ENCODE measurements at places on chromosomes 1 and 21.

- DNase-seq: no peak
These were observed 4.7 kb downstream of the PGBD2 start for GRCh38 chr1:248910761-248911160.

DNA sequence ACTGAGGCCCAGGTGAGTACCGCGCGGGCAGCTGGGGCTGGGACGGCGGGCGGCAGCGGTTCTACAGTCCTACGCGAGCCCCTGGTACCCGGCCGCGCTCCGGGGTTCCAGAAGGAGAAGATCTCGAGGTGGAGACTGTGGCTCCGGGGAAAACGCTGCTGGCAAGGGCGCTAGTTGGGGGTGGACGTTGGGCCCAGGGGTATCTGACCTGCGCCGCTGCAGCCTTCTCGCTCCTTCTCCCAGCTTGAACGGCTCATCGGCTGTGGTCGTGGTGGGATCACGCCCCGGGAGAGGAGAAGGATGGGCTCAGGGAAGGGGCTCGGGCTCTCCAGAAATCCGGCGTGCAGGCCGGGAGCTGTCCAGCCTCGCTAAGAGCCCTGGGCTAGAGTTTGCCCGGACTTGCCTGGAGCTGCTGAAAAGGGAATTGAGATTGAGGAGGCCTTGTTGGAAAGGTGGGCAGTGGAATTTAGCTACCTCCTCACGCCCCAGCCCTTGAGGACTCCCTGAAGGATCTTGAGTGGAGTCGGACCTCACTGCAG lies 1.1 kb upstream of the POU3F1 start:
- no peak for DNase-seq

- no peak for DNase-seq
These were observed 8.9 kb downstream of the VSIG8 start for GRCh38 chr1:159853417-159854115.

GRCh38 chr1:92864131-92864530 lies 32.3 kb downstream of the RPL5 start:
- no peak for DNase-seq

- no peak for DNase-seq
These were observed 23.3 kb upstream of the ZNF326 start for GRCh38 chr1:89971600-89971999.

DNA sequence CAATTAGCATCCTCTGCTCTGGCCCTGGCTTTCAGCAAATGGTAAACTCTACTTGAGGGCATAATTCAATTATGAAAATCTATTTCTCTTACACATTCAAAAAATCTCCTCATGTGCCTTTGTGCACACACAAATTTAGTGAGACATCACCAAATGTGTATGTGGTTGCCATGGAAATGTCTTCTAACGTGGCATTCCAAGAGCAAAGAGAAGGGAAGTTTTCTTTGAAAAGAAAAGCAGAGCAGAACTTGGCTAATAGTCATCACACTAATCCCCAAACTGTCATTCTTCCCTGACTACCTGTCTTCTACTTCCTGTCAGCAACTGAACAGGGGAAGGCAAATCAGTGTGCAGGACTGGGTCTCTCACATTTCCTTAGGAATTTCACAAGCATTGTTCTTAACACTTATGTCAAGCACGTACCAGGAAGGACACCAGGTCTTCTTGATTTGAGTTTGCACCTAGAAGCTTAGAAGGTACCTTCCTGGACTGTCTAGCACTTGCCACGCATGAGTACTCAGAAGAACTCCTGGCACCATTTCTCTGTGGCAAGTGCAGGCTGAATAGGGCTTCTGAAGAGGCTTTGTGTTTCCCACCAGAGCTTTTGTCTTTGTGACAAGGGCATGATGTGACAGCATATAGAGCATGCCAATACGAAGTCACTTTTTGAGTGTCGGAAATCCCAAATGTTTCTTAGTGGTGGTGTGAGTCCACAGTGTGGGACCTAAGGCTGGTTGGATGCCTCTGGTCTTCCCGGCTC lies 32.3 kb downstream of the MAN1C1 start:
- no peak for DNase-seq

DNA sequence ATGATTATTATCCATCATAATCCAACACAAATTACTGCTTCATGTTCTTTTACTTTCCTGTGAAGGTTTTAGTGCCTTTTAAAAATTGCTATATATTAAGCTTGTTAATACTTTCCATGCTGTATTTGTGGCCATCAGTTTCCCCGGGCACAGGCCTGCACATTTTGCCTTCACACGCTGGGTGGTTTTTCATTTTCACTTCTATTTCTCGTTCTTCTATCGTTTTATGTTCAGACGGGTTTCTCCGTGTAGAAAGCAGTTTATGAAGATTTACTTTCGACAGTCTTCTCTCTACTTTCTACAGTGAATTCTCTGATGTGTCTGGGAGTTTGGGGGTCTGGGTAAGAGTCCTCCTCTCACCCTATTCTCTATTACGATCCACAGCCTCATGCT lies 9.5 kb downstream of the RUNX3 start:
- no peak for DNase-seq

GRCh38 chr1:209618291-209618690 lies 33.9 kb downstream of the LAMB3 start:
- DNase-seq: no peak

Measured in stimulated activated CD4-positive, alpha-beta T cell treated with anti-CD3 and anti-CD28 coated beads, Interleukin-2, amount 100 ng/mL, for 48 hours (primary cell).